IPS-NIHi11 (cell line): ENCODE measurements at places on chromosomes 7 and 10.
A peak's percentile ranks its signal among the peaks of the same experiment; 100 is the strongest.

DNA sequence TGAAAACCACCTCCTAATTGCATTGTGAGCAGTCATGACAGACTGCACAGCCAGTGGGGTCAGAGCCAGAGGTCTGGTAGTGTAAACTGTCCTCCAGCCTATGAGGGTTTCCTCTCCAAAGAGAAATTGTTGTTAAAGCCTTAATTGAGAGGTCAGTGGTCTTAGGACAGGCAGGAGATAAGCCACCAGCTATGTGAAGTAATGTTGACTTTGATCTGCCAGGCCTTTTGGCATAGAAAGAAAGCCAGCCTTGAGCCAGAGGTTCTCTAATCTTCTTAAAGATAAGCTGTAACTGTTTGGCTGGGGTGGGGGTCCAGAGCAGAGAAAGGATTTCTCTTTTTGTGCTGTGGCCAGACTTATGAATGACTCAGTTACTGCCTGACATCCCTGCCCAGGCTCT is 248.4 kb downstream of the WDR11 start:
- DNase-seq = no peak

- DNase-seq = no peak
Observed at GRCh38 chr10:101903827-101904550, 60.4 kb upstream of the KCNIP2 start.

- DNase-seq = no peak
Observed at GRCh38 chr10:24891823-24892222, 60.6 kb downstream of the PRTFDC1 start.

- DNase-seq = no peak
Observed at GRCh38 chr10:130926442-130926841, 385.1 kb downstream of the TCERG1L start.

- DNase-seq = peak; percentile 55
Observed at GRCh38 chr7:151813997-151814396, 62.9 kb downstream of the PRKAG2 start.

DNA sequence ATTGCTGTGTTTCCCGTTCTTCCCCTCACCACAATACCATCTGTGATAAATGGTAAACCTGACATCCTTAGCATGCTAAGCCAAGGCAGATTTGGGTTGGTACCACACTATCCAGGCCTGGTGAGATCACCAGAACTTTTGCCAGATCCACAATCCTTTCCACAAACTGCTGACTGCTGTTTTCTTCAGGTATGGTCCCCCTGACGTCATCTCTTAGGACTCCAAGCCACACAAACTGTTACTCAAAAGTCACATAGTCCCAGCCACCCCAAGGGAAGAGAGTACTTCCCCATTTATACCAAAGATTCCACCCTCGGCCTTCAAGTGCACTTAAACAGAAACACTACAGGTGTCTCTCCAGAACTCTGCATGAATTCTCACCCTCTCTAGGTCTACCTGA is 34.8 kb downstream of the SLC25A13 start:
- DNase-seq = no peak

GRCh38 chr7:84985073-84985784 is 201.6 kb downstream of the SEMA3D start:
- DNase-seq = no peak

DNA sequence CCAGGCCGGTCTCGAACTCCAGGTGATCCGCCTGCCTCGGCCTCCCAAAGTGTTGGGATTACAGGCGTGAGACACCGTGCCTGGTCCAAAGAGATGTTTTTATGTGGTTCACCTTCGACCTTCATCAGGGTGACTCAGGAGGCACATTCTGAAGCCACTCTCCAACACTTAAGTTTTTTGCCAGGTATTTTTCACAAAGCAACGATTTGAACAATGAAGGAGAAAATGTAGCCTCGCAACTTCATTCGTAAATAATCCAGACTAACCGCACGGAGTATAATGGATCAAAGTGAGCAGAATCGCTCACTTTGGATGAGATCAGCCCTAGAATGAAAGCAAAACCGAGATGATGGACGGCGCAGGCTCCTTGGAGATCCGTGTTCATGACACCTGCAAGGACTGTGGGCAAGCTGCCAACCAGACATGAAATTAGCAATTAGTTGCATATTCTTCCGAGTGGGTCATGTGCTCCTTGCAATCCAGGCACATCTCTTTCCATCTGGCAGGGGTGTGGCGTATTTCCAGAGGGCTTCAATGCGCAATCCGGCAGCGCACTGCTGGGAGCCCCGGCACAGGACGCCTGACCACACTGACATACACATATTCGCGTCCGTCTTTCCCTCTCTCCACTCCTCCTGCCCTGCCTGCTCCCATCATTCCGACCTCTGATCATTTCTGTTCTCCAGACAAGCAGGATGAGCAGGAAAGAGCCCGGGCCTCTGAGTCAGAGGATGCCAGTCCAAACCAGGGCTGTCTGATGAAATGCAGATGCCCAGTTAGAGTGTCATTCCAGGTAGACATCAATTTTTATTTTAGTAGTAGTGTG is 148.4 kb downstream of the KLF6 start:
- DNase-seq = no peak

GRCh38 chr10:23040002-23040401 is 55.4 kb upstream of the MSRB2 start:
- no peak for DNase-seq

DNA sequence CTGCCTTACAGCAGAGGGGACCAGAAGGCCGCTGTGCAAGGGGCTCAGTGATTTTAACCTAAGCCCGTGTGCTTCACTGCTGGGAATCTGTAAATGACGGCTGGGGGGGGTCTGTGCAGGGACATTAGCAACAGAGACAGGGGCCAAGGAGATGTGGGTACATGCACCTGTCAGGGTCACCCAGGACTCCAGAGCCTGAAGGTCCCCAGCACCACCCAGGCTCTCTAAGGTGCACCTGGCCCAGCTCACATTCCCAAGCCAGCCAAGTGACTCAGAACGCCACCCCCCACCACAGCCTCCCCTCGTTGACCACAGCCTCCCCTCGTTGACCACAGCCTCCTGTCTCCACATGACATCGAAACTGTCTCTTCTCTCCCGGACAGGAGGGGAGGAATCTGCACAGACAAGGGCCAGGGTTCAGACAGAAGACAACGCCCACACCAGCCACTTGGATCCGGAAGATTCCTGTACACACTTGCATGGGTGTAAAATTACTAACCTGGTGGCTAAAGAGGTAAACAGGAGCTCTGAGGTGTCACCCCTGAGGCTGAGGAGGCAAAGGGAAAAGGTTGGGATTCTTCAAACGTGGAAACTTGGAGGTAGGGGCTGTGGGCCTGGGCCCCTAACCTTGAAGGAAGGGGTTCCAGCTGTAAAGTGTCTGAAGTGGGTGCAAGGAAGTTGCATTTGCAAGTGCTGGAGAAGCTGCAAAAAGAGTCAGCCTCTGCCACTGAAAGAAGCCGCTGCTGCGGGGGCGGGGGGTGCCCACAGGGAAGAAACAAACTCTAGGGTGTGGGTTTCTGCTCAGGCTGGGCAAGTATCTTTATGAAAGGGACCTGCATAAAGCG is 27.0 kb downstream of the CALML3 start:
- DNase-seq = no peak

DNA sequence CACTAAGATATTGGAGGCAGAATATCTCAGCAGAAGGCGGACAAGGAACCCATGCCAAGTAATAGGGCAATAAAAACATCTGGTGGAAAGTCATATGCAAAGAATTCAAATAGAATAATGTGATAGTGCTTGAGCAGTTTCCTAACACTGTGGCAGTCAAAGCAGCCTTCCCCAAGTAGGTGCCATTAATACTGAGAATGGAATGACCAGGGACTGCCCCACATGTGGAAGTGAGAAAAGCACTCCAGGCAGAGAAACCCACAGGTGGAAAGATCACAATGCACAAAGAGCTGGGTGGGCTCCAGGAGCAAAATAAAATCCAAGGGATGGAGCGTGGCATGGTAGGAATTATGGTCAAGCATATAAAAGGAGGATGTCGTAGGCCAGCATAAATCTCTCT is 64.4 kb upstream of the NME8 start:
- no peak for DNase-seq

- DNase-seq = peak; percentile 58
Observed at GRCh38 chr7:8434290-8435002, 1.0 kb downstream of the NXPH1 start.

GRCh38 chr10:22320591-22321155 is at the start of gene BMI1:
TSS of gene BMI1 (plus strand) at chr10:22321099. CDS start at chr10:22326450, 5,351 bp downstream.
- DNase-seq = peak; percentile 73

GRCh38 chr7:100079024-100079560 is 2.4 kb downstream of the ZNF3 start:
- no peak for DNase-seq

DNA sequence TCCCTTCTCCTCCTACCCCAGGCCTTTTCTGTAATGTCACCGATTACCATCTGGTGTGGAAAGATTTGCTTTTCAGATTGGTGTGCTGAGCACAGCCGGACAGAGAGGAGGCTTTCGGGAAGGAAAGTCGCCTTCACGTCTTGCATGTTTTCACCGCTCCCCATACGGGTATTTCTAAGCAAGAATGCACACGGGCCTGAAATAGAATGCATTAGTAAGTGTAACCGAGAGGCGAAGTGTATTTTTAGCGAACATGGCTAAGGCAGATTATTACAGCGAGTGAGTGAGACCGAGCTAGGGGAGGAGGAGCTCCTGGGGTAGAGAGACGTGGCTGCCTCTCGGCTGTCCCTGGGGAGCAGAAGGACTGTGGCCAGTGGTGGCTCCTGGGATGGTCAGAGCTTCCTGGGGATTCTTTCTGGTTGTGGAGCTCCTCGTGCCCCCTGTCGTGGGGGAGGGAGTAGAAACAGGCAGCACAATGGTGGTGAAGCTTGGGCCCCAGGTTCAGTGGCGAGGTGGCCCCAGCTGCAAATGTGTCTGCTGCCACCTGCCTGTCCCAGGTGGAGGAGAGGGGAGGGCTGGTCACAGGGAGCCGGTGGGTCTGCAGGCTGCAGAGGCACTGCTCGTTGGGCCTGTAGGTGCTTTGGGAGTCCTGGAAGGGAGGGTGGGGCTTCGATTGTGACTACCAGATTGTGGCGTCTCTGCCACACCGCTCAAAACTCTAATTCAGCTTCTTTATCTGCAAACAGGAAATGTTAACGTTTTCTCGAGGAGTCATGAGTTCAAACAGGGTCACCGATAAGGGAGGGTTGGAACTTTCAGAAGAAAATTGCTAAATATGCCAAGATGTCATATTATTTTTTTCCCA is 135.8 kb downstream of the CAMK1D start:
- peak; percentile 43 for DNase-seq

GRCh38 chr10:16915300-16915699 is 98.1 kb upstream of the RSU1 start:
- DNase-seq = no peak

DNA sequence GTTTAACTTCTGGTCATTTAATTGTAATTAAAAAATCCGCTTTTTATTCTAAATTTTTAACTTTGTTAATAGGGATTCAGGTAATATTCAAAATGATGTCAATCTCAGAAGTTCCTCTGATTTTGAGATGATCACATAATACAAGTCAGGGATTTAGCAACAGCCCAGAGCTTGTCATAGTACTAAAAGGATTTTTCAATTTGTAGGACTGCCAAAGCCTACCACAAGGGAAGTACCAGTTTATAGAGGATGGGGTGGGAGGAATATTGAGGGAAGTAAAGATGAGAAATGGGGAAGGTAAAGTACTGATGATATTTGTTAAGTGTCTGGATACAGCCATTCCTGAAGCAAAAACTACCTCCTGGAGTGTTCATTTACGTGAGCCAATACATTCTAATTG is 278.2 kb upstream of the TEX47 start:
- no peak for DNase-seq

- DNase-seq = no peak
Observed at GRCh38 chr10:34719746-34720145, 95.3 kb downstream of the PARD3 start.

DNA sequence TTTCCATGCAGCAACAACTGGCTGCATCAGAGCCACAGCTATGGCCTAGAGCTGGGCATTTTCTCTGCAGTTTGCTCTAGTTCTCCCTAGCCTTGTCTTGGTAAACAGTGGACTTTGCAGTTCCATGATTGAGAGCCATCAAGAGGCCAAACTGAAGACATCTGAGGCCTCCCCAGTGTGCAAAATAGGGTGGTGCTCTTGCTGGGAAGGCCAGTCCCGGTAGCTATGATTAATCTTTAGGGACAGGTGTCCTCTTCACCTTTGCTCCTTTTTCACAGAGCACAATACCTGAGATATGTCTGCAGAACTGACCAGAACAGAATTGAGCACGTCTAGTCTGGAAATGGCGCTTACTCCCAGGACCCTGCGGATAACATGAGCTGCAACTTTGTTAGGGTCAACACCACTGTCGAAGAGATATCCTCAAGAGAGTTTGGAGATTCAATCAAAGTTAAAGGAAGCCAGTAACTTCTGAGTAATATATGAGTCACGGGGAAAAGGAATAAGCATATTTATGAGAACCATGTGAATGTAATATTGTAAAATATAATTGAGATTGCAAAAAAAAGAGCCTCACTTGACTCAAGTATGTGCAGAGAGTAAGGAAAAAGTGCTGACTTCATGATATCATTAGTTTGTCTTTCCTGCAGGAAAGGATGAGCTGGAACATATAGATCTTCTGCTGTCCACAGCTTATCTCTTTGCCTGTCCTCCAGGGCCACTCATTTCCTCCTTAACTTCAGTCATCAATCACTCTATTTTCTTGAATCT is 76.7 kb downstream of the ANK3 start:
- DNase-seq = no peak

- no peak for DNase-seq
Observed at GRCh38 chr10:3281941-3282673, 109.5 kb upstream of the PITRM1 start.

DNA sequence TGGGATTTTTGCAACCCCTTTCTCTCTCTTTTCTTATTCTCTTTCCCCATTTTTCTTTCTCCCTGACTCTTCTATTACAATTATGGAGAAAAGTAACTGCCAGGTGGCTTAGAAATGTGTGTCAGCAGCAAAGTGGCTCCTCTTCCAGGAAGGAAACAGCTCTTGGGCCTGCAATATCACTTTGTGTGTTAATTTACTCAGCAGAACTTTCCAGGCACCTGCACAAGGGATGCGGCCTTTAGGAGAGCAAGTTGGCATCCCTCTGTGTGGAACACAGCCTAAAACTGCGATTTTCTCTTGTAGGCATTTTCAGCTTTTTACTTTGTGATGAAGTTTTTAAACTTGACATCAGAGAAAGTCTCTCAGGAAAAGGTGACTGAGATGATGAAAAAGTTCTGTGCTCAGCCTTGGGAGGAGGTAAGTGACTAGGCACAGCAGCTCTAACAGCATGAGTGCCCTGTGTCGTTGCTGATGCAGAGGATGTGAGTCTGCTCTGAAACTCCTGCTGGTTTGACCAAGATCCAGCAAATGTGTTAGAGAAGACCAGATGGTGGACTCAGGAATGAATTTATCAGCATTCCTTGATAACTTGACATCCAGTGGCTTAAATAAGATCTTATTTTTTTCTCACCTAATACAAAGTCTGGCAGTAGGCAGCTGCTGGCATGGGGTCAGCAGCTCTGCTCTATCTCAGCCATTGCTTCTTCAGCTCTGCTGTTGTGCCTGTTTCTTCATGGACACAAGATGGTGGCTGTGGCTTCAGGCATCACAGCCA is 47.4 kb upstream of the CC2D2B start:
- DNase-seq = no peak
